Activated CD4-positive, alpha-beta T cell treated with anti-CD3 and anti-CD28 coated beads, Interleukin-2, amount 10 ng/mL, durations not matched to agents 24 days and 14 days (primary cell): ENCODE measurements at places on chromosomes 7 and 10.

DNA sequence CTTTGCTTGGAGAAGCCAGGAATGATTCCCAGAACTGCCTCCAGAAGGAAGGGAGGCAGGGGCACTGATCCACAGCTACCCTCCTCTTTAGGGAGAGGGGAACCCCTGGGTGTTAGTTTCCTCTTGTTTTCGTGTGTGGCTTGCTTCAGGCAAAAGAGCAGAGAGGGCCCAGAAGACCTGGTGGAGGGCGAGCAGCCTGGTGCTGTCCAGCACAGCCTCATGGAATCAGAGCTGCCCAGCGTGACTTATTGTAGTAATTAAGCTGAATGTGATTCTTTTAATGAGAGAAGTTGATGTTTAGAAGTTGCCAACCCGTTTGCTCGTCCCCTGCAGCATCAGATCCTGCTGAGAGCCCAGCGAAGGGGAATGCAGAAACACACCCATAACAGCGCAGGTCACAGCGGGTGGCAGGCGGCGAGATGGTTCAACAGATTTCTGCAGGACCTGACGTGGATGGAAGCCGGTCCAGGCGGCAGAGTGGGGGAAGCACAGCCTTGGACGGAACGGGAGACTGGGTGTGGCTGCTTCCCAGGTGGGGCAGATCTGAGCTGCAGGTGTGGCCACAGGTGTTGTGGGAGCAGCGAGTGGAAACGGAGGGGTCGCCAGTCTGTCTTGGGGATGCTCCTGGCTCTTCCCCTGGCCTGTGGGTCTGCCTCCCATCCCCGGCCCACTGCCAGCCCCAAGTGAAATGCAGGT is 53.7 kb upstream of the SHH start:
- no peak for DNase-seq

- no peak for DNase-seq
Measured at GRCh38 chr7:132508724-132509353, 67.4 kb downstream of the PLXNA4 start.

- DNase-seq: no peak
Measured at GRCh38 chr7:116575853-116576252, 51.0 kb downstream of the CAV1 start.

GRCh38 chr10:125061557-125062226 is 98.7 kb downstream of the CTBP2 start:
- no peak for DNase-seq

- no peak for DNase-seq
Measured at GRCh38 chr10:26046073-26046700, 112.2 kb downstream of the MYO3A start.

- DNase-seq: no peak
Measured at GRCh38 chr7:127981965-127982364, 49.3 kb downstream of the LRRC4 start.

DNA sequence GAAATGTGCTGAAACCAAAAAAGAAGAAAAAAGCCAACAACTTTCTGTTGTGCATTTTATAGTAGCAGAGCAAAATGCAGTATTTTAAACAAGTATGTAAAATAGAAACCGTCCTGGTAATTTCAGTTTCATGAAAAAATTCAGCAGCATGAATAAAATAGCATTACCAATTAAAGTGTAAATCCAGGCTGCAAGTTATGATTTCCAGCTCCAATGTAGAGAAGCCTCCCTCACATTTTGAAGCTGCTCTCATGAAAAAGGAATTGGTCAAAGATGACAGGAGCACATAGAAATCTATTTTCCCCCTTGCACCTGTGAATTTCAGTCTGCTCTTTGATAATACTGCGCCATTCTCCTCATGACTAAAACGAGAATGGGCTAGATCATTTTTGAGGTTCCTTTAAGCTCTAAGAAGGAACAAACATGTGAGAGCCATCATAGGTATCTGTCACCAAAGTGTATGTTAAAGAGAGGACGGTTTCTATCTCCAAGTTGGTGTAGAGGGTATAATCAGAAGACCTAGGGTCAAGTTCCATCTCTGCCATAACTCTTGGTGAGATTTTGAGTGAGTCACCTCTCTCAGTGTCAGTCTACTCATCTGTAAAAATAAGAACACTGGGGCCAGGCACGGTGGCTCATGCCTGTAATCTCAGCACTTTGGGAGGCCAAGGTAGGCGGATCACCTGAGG is 107.5 kb downstream of the MTPAP start:
- no peak for DNase-seq

GRCh38 chr7:91683823-91684222 is 196.7 kb downstream of the MTERF1 start:
- DNase-seq: no peak

DNA sequence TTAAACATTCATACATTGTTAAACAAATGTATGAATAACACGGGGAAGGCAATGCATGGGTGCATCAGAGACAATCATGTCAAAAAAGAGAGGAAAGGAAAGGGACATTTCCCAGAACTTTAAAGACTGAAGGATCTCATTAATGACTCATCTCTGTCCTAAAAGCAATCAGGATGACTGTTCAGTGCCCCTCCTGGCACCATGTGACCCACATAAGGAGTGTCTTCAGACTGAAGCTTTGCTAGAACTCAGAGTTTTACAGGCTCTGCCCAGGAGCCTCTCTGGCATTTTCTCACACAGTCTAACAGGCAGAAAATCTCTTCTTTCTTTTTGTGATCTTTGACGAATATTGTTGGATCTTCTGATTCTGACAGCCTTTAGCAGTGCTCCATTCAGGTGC is 315.3 kb downstream of the OTUD1 start:
- DNase-seq: no peak

DNA sequence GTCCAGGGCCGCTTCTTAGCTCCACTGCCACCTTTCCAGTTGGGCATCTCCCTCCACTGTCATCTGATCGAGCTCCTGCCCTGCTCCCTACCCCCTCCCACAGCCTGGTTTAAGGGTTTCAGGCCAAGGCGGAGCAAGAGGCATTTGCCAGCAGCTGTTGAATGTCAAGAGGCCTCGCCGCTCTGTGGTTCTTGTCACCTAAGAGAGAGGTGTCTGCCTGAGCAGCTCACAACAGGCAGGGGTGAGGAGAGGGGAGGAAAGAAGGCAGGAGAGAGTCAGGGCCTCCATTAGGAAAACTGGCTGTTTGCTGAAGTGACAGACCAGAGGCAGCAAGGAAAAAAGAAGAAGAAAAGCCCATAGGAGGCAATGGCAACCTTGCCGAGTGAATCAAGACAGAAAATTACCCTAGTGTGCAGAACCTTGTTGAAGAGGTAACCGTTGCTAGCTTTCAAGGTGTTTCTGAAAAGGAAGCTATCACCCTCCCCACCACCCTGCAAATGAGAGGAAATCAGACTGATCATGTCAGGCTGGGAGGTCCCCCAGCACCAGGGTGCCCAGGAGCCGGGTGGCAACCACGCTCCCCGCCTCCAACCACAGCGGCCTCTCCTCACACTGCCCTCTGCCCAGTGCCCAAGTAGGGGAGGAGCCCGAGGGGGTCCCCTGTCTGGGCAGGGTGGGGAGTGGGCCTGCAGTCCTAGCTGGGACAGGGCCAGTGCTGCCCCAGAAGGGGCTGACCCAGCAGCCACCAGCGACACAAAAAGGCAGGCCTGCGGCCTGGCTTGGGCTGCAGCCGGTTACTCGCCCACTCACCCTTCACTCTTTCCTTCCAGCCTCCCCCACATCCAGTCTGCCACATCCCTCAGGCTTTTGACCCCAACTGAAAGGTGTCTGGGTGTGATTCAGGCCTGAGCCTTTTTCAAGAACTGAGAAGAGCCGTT is 7.1 kb downstream of the GATA3 start:
- DNase-seq: peak; percentile 83

GRCh38 chr7:70154521-70155180 is 556.4 kb downstream of the AUTS2 start:
- no peak for DNase-seq

DNA sequence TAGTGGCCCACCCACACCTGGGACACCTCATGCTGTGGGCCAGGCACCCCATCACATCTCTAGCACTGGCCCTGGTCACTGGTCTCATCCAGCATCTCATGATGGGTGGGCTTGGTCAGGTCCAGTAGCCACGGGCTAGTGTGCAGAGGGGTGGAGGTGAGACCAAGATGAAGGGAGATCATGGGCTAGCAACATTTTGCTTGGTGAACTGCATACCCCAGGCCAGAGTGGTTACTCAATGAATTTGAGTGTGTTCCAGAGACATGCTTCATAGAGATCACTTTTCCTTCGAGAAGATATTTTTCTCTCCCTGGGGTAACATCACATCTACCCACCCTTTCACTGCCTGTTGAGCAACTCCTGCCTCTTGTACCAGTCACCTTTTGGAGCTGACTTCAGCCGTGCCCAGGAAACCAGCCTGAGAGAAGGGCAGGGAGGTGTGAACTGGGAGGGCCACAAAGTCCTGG is 44.2 kb downstream of the MINDY4 start:
- no peak for DNase-seq

DNA sequence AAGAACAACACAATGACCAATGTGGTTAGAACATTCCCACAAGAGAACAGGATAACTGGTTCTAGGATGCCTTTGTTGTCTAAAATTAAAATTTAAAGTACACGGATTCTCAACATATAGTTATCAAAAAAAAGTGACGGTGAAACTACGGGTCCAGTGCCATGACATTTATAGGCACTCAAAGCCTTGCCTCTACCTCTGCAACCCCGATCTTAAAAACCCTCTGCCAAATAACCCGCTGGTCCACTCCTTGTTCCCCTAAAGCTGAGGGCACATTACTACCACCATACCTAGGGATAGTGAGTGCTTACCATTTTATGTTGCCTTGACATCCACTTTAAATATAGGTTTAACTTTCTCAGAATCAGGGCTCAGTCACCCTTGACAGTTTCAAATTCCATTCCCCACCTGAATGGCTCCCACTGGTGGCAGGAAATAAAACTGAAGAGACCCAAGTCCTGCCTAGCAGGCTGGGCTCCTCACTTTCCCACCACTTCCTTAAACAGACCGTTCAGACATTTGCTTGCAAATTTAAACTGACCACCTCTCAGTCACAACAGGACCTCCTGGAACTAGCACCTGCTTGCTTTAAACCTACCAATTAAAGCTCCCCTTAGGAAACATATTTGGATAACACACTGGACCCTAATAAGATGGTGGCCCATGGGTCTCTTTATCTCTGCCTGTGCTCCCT is 169.9 kb upstream of the ASAH2 start:
- peak; percentile 84 for DNase-seq

GRCh38 chr7:29884399-29885272 is 78.3 kb downstream of the WIPF3 start:
- DNase-seq: no peak

DNA sequence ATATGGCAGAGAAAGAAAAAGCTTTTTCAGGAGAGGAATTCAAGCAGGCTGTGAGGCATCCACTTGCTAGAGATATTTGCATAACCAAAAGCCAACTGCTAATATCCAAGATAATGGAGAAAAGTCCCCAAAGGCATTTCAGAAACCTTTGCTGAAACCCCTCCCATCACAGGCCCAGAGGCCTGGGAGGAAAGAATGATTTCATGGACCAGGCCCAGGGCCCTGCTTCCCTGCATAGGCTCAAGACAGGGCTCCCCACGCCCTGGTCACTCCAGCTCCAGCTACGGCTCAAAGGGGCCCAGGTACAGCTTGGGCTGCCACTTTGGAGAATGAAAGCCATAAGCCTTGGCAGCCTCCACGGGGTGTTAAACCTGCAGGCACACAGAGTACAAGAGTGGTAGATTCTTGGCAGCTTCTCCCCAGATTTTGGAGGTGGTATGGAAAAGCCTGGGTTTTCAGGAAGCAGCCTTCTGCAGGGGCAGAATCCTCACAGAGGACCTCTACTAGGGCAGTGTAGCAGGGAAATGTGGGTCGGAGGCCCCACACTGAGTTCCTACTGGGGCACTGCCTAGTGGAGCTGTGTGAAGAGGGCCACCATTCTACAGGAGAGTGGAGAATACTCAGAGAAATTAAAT is 5.6 kb upstream of the RSU1 start:
- DNase-seq: no peak

DNA sequence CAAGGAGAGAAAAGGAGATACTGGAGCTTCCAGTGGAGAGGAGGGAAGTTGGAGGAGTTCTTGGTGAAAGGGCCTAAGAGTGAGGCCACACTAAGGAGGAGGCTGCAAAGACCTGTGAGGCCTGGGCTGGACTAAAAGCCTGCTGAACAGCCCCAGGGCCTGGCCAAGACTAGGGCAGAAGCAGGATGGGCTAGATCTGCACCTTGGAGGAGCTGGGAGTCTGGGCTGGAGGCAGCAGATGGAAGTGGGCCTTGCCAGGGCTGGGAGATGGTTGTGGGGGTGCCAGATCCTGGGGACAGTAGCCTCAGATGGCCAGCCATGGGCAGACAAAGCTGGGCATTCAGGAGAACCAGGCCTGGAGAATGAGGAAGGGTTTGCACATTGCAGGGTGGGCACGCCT is 6.5 kb upstream of the PURB start:
- DNase-seq: no peak

- DNase-seq: no peak
Measured at GRCh38 chr10:91596825-91597196, 36.1 kb downstream of the PPP1R3C start.

DNA sequence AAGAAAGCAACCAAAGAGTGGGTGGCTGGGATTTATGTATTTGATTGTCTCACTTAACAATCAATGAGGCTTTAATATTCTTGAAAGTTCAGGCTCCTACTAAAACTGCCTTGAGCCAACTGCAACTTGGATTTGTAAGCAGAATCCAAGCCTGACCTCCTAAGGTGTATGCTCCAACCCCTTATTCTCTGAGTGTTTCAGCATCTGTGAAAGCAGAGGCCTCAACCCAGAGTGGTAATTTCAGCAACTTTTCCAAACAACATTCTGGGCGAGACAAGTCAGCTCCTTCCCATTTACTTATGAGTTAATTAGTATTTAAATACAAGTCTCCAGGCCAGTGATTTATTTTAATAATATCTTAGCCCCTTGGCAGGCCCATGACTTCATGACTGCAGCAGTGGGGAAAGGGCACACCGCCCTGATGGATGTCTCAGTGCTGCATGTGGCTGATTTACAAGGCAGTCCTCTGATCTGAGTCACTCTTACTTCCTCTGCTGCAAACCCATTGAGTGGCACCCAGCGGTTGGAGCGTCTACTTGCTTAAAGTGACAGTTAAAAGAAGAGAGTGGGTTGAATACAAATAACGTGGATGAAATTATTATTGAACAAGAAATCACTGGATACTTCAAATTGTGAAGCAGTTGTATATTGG is 209.1 kb downstream of the TRIL start:
- DNase-seq: no peak

DNA sequence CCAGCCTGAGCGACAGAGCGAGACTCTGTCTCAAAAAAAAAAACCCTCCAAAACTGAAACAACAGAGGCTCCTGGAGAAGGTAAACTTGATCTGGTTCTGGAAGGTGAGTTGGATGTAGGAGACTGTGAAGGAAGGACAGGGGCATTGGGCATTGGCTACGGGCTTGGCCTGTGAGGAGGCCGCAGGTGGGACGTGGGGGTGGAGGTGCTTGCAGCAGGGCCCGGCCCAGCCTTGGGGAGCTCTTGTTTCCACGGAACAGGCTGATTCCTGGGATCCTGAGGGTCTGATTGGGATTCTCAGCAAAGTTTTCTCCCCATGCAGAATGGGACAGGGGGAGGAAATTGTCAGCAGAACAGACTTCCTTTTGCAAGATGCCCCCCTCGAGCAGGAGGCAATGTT is 30.6 kb downstream of the IL15RA start:
- DNase-seq: no peak

DNA sequence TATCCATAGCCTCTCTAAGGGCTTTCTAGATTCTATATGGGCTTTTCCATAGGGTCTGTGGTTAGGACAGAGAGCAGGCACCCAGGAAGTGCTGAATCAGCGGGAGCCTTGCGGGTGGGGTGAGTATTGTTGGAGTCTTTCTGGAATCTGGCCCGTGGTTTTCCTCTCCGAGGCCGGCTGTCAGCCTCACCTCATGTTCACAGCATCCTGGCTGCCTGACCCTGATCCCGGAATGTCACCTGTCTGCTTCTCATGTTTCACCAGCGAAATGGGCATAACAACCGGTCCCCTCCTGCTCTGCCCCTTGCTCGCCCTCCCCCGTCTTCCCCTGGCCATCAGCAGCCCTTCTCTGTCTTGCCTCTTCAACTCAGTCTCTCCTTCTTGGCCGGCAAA is 36.5 kb downstream of the DDIT4 start:
- DNase-seq: no peak
